ENCODE measurements at places on chromosomes 16 and 17. TPM values are rescaled to one million over a fixed set of nuclear protein-coding genes. Genes with fewer than 3 reads are reported as not detected.

The NTN3 gene
- 0.44 TPM for total RNA-seq

The SIRT7 gene
- total RNA-seq = 22.0 TPM

The NRN1L gene
- total RNA-seq = 0.42 TPM

The ITGAX gene
- 2.8 TPM for total RNA-seq

The MRPL28 gene
- 177 TPM for total RNA-seq

GRCh38 chr17:79044462-79044861 lies 20.5 kb downstream of the C1QTNF1 start:
- no peak for DNase-seq

- DNase-seq = no peak
Measured at GRCh38 chr16:85419503-85420408, 193.4 kb upstream of the GSE1 start.

DNA sequence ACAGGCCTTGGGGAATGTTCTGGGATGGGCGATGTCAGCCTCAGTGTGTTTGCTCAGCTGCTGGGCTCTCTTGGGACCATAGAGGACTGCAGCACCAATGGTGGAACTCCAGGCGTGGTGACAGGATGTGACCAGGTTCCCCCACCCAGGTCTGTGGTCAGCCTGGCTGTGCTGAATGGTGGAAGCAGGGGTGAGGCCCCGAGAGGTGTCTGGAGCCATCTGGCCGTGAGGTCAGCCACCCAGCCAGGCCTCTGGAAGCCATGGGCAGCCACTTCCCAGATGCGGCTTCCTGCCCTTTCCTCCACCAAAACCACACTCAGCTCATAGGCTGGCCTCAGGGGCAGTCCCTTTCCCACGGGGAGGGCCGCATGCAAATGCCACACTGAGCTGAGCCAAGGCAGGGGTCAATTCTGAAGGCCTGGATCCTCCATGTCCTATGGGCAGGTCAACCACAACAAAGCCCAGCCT lies 7.8 kb upstream of the MAPK7 start:
- DNase-seq = peak; percentile 45

- no peak for DNase-seq
Measured at GRCh38 chr17:77859035-77859810, 99.3 kb upstream of the TNRC6C start.

GRCh38 chr17:48502901-48503300 lies 27.9 kb downstream of the HOXB1 start:
- no peak for DNase-seq

DNA sequence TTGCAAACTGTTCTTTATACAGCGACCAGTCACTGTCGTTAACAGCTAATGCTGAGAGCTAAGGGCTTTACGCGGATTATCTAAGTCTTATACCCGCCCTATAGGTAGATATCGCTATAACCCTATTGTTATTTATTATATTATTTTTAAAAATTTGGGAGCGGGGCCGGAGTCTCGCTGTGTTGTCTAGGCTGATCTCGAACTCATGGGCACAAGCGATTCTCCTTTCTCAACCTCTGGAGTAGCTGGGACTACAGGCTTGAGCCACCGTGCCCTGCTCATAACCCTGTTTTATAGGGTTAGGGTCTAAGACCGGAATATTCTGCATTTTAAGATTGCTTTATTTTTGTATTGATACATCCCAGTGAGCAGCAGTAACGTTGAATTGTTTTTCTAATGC lies 24.7 kb downstream of the DEF8 start:
- no peak for DNase-seq

- peak; percentile 15 for DNase-seq
Measured at GRCh38 chr17:32564325-32564724, 77.5 kb downstream of the CDK5R1 start.

GRCh38 chr17:7405350-7406234 lies 1.7 kb upstream of the TMEM256 start:
- no peak for DNase-seq

- DNase-seq = no peak
Measured at GRCh38 chr17:10099051-10099571, 99.3 kb downstream of the GAS7 start.

DNA sequence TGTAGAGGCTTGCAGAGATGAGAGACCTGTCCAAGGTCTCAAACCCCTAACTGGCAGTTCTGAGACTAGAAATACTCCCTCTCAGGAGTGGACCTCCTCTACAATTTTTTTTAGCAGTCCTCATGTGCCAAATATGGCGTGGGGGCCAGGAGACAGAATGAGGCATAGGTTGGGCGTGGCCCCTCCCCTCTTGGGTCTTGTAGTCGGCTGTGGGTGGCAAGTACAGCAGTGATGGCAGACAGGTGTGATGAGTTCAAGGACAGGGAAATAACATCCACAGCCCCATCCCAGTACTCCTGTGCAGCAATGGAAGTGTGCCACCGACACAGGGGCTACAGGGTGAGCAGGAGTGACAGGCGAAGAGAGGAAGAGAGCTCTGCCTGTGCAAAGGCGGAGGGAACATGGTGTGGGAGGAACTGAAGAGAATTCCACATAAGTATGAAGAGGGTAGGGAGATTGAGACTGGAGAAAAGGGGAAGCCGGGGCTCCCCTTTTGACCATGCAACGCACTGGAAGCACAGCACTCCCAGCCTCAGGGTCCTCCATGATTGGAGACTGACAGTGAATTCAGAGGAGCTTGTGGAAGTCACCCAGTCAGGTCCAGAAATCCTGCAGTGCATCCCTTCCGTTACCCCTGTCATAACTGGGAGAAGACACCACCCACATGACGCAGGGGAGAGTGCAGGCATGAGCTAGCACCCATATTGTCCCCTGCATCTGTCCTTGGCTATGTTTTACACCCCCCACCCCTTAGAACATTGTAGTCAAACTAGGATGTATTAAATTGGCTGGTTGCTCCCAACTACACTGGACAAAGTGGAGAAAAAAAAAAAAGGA lies 14.8 kb upstream of the CETP start:
- DNase-seq = no peak

- no peak for DNase-seq
Measured at GRCh38 chr16:57045694-57046381, 46.5 kb upstream of the CPNE2 start.
